ENCODE measurements at places on chromosomes 5 and 9.
A peak's percentile ranks its signal among the peaks of the same experiment; 100 is the strongest.

DNA sequence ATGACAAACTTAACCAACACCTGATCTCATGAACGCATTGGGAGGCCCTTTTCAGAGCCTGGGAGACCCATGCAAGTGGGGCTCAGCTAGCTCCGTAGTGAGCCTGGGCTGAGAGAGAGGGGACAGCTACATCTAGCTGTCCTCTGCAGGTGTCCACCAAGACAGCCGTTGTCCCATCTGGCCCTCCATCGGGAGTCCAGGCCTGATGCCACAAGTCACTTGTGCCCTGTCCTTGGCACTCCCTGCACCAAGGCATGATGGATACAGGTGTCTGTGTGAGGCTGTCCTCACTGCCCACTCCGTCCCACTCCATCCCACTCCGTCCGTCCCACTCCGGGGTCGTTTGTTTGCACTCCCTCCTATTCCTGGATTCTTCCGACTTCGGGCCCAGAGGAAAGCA is 2.5 kb upstream of the EDF1 start:
- no peak for DNase-seq

GRCh38 chr5:37739817-37740261 is 100.0 kb downstream of the GDNF start:
- peak; percentile 79 for DNase-seq

DNA sequence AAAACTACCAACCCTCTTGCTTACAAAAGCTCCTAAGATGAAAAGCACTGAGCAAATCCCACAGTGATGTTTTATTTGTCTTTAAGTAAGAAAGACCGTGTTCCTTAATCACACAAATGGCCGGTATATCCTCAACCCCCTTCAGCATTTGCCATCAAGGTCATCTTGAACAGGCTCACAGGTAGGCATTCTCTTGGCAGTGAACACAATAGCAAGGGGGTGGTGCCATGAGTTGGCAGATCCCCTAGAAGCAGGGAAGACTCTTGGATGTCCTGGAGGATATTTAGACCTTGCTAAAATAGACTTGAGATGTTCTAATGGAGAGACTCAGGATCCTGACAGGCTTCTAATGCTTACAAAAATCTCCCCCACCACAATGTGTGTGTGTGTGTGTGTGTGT is 323.0 kb downstream of the SPOCK1 start:
- no peak for DNase-seq

DNA sequence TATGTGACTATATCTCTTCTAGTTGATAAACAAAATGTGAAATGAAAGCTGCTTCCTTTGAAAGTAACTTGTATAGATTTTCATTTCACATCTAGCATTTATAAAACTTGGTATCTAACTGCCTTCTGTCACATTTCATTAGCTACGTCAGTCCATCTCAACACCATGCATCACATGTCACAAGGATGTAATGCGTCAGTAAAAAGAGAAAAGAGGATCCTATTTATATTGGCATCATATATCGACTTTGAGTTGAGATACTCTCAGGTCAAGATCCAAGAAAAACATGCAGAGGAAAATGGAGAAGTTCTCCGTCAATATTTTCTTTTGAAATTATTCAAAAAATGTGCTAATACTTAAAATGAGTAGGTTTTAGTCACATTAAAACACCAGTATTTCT is 1211.2 kb downstream of the EFNA5 start:
- DNase-seq, result no peak

DNA sequence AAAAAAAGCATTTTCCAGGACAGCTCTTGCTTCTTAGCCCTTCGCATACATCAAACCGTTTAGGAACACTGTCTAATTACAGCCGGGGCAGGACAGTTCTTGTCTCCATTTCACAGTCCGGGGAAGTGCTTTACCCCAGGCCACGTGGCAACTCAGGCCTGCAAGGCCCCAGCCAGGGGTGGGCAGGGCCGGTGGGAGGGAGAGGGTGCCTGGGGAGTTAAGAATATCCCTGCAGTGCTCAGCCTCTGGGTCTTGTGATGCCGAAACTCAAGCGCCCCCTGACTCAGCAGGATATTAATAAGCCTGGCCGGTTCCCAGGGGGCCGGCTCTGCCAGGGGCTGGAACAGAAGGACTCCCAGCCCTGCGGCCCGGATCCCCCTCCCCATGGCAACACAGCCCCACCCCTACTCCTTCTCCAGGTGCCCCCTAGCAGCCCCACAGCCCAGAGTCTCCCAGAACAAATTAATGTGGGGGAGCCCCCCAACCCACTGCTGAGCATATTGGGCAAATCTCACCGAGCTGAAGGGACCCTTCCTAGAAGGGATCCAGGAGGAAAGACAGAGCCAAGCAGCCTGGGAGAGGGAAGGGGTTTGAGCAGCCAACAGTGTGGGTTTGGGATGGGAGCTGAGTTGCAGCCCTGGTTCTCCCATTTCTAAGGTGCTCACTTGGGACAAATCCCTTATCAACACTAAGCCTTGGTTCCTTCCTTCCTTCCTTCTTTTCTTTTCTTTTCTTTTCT is 45.3 kb downstream of the PLPP7 start:
- peak; percentile 14 for DNase-seq

DNA sequence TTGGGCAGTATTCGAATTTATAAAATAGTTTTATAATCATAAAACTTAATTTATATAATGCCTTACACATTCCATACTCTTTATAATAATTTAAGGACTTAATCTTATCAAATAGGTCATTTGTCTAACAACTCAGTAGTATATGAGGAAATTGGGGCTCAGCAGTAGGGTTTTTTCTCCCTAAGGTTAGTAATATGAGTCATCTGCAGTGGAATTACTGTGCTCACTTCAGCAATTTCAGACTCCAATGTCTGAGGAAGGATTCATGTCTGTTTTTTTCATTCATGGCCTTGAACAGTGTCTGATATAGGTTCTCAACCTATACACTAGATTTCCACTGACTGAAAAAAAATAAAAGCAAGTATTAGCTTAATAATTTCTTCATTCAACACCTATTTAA is 7.4 kb downstream of the DMRTA1 start:
- DNase-seq, result peak; percentile 59

GRCh38 chr9:98396656-98397055 is 141.2 kb upstream of the TBC1D2 start:
- DNase-seq, result no peak

GRCh38 chr5:104353371-104353770 is 790.8 kb upstream of the NUDT12 start:
- DNase-seq, result no peak

DNA sequence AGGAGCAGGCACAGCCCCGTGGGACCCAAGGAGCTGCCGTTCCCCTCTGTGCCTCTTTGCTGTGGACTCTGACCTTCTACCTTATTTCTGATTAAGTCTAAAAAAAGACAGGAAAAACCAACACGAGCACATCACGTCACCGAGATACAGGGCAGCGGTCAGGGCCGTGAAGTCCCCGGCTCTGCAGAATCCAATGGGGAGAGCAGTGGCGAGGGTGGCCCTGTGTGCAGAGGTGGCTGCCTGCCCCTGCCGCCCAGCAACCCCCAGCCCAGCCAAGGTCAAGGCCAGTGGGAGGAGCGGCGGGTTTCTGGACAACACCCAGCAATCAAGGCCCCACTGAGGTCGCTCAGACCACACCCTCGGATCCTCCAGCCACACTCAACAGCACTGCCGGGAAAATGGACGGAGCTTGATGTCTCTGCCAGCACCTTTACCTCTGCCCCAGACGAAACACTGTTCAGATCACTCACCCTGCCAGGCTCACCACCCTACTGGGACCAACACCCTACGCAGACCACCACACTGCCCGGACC is 32.7 kb upstream of the SLC9A3 start:
- DNase-seq, result no peak

DNA sequence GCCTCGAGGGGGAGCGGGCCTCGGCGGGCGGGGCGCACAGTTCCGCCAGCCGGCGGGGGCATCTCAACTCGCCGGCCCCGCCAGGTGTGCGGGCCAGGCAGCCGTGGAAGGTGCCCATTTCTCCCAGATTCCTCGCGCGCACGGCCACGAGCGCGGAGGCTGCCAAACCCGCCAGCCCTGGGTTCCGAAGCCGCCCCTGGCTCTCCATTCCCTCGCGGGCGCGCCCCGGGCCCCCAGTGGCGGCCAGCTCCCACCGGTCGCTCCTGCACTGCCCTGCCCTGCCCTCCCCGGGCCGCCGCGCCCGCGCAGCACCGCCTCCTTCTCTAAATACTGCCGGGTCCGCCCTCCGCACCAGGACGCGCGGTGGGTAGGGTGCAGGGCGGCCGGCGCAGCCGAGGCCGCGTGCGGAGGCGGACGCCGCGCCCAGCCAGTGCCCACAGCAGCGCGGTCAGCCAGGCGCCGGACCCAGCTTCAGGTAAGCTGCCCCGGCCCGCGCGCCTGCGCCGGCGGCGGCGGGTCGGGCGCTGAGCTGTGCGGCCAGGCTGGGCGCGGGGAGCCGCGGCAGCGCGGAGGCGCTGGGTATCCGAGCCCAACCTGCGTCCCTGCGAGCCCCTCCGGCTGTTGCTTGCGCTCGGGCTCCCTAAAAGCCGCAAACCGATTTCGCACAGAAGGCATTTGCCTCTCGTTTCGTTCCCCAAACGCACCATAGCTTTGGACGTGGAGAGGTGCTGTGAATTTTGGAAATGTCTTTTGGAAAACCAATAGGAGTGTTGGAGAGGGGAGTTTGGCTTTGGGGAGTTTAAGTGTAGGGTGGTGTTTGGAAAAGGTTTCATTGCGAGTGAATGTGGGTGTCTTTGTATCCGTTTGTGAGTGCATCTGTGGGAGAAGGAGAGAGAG is at the start of gene TMEM171:
TSS of gene TMEM171 (plus strand) at position 354 of the 897 bp plus-strand sequence. CDS start 2,799 bp downstream, outside the sequence.
- peak; percentile 39 for DNase-seq

DNA sequence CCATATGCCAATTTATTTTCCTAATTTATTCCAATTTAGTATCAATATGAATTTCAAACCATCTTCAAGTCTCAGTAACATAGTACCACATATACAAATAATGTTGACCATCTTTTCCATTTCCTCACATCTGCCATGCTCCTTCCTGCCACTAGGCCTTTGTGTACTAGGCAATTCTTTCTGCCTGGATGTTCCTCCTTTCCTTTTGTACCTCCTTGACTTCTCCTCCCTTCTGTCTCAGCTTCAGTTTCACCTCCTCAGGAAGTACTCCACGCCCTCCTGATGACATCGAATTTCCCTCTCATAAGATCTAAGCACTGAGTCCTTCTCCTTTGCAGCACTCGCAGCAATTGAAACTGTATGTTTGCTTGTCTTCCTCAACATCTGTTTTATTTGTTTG is 53.9 kb downstream of the MEF2C start:
- no peak for DNase-seq

- no peak for DNase-seq
Measured at GRCh38 chr9:124164811-124165210, 92.9 kb upstream of the NEK6 start.

GRCh38 chr5:170818232-170818631 is 34.7 kb downstream of the GABRP start:
- peak; percentile 83 for DNase-seq

GRCh38 chr9:92735636-92736562 is 28.7 kb downstream of the BICD2 start:
- DNase-seq, result no peak

DNA sequence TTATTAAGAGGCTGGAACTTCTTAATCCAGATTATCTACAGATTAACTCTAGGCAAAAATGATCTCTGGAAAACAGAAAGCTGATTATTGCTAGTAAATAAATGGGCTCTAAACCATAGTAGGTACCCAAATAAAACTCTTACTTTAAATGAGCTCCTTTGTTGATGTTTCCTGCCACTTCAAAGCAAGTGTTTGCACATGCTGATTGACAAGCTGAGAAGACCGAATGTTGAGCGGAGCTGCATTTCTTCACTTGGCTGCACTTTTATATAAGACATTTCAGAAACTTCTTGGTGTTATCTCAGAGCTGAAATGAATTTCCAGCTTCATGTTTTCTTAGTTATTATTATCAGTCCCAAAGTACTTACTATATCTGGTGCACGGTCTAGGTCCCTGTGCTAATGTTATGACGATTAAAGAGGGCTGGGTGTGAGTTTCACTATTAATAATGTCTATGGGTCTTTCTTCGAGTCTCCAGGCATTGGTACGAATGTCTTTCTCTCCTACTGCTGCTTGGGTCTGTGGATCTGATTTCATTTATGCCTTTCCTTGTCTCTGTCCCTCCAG is 58.6 kb upstream of the CTXN3 start:
- DNase-seq, result no peak

DNA sequence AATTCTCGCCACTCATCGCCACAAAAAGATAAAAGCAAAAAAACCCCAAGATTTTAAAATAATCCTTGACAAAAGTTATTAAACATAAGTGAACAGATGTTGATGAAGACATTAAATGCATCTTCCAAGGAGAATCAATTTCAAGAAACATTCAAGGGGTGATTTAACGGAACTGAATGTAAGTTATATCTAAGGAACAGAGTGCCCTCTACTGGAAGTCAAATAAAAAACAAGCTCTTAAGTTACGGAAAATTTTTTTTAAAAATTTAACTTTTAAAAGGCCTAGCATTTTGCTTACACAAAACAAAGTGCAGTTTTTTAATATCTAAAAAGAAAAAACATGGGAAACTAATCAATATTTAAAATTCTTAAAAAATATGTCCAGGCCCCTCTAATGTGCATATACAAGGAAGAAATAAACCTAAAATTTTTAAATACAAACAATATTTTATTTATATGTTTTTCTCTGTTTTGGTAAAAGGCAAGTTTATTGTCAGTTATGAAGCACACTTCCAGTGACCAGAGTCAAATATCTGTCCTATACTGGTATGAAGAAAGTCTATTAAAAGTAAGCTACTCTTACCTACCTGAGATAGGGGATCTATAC is 28.0 kb downstream of the TEX10 start:
- DNase-seq, result peak; percentile 67

GRCh38 chr9:8158574-8158973 is 359.0 kb upstream of the DMAC1 start:
- DNase-seq, result no peak

GRCh38 chr9:97934321-97935115 is 3.5 kb downstream of the HEMGN start:
- no peak for DNase-seq

DNA sequence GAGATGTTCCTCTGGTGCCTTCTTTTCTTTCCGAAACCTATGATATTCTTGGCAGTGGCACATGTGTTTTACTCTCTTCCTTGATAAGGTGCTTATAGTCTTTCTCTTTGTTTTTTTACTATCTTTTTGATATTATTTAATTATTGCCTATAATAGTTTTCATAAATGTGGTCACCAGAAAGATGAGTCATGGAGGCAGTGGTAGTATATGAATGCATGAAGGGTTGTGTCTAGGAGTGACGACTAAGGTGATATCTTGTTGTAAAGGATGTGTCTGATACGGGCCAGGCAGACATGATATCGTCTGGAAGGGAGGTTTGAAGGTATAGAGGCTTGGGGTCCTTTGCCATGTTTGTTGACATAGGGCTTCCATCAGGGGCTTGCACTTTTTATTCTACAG is 36.8 kb downstream of the SLC44A1 start:
- DNase-seq, result peak; percentile 52

GRCh38 chr9:133818444-133818843 is 80.3 kb upstream of the SARDH start:
- DNase-seq, result peak; percentile 81

- peak; percentile 45 for DNase-seq
Measured at GRCh38 chr9:3793971-3794383, 268.2 kb upstream of the RFX3 start.

GRCh38 chr5:82413302-82414040 is 135.3 kb upstream of the RPS23 start:
- DNase-seq, result peak; percentile 93

- peak; percentile 7 for DNase-seq
Measured at GRCh38 chr9:94472806-94473360, 82.0 kb upstream of the PCAT7 start.

- peak; percentile 40 for DNase-seq
Measured at GRCh38 chr5:53170746-53171349, 61.3 kb upstream of the MOCS2 start.

Measured in iris pigment epithelial cell (primary cell).